Germinal center (tissue), 1 donor: ENCODE measurements at places on chromosomes 12 and 14.

GRCh38 chr12:109763201-109763841, 49.7 kb downstream of the FAM222A start:
- no peak for DNase-seq

- DNase-seq, result no peak
Measured at GRCh38 chr12:100767371-100767770, 27.2 kb upstream of the ANO4 start.

DNA sequence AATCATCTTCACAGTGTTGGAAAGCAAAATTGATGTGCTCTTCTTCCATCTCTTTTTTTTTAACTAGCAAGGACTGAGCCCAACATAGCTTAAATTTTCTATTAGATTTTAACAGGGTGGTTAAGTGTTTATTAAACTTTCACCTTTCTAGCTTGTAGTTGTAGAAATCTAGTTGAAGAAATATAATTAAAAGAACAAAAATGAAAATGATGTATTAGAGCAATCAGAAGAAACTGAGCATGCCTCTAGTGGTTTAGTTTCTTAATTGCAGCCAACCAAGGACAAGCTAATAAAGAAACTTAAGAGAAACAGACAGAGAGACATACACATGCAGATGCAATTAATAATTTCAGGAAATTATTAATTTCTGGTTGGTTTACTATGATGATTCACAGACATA, 673.0 kb upstream of the LMO3 start:
- no peak for DNase-seq

GRCh38 chr12:11186837-11187236, at the start of gene TAS2R42:
Gene TAS2R42 (minus strand): TSS chr12:11186937. CDS start chr12:11186937, 0 bp downstream.
- no peak for DNase-seq

DNA sequence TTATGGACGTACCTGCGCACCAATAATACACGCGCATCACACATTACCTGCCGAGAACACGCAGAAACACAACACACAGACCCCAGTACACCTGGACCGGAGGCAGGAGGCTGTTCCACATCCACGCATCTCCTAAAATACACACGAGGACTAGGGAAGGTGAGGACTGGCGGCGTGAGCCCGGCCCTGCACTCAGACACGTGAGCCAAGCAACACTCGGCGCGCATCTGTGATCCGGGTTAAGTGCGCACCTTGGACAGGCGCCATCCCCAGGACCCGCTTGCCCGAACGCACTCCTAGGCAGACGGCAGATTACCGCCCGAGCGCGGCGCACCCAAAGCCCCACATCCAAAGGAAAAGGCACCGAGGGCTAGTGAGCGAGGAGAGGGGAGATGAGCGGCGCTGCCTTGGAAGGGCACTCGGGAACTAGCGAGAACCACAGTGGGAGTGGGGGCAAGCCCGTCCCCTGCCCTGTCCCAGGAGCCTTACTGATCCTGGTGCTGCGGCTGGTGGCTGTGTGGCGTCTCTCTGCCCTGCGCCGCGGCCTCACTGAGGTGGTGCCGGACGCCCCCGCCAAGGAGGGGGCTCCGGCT, 417 bp downstream of the GLS2 start:
- peak; percentile 23 for DNase-seq

DNA sequence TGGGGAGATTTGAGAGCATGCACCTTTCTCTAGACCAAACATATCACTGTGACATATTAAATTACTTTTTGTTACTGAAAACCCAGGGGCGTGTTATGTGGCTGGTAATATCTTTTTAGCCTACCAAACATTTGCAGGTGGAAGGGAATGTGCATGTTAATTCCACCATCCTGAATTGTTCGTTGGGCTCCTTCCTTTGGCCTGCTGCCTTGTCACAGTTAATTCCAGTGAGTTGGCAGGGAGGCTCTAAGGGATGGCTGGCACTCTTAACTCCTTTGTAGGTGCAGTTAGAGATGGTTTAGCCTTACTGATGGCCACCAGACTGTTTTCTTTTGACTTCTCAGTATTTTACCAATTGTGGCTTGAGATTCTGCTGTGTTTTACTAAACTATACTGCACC, 64.5 kb downstream of the DIP2B start:
- no peak for DNase-seq

- DNase-seq, result no peak
Measured at GRCh38 chr12:51519755-51520154, 71.3 kb upstream of the SCN8A start.

GRCh38 chr14:85459361-85460000, 70.5 kb upstream of the FLRT2 start:
- no peak for DNase-seq

- no peak for DNase-seq
Measured at GRCh38 chr12:64694130-64695040, 64.8 kb downstream of the GNS start.

- no peak for DNase-seq
Measured at GRCh38 chr12:130194154-130194553, 31.9 kb downstream of the FZD10 start.

- DNase-seq, result no peak
Measured at GRCh38 chr14:69711065-69711464, 55.9 kb upstream of the SRSF5 start.

- peak; percentile 33 for DNase-seq
Measured at GRCh38 chr12:80565271-80565670, 121.2 kb downstream of the PTPRQ start.

DNA sequence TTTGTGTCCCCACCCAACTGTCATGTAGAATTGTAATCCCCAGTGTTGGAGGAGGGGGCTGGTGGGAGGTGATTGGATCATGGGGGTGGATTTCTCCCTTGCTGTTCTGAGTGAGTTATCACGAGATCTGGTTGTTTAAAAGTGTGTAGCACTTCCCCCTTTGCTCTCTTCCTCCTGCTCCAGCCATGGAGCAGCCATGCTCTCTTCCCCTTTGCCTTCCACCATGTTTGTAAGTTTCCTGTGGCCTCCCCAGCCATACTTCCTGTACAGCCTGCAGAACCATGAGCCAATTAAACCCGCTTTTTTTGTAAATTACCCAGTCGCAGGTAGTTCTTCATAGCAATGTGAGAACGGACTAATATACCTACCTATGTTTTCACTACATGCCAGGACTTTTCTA, 2.6 kb upstream of the POC1B start:
- DNase-seq, result no peak

- no peak for DNase-seq
Measured at GRCh38 chr14:73740618-73741326, 26.6 kb upstream of the PNMA1 start.

DNA sequence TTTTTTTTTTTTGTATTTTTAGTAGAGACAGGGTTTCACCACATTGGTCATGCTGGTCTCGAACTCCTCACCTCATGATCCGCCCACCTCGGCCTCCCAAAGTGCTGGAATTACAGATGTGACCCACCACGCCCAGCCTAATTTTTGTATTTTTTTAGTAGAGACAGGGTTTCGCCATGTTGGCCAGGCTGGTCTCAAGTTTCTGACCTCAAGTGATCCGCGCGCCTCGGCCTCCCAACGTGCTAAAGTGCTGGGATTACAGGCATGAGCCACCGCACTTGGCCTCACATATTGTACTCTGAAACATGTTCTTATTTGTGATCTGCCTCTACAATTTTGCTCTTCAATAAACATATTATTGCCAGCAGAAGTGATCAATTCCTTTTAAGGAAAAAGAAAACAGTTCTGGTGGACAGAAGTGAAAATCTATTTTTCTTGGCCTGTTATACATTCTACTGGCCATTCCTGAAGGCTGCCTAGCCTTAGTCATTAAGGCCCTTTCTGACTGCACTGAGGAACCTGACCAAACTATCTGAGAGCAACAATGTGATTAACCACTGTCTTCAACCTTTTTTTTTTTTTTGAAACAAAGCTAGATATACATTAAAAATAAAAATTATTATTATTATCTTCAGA, 36.1 kb downstream of the SNX6 start:
- DNase-seq, result no peak

DNA sequence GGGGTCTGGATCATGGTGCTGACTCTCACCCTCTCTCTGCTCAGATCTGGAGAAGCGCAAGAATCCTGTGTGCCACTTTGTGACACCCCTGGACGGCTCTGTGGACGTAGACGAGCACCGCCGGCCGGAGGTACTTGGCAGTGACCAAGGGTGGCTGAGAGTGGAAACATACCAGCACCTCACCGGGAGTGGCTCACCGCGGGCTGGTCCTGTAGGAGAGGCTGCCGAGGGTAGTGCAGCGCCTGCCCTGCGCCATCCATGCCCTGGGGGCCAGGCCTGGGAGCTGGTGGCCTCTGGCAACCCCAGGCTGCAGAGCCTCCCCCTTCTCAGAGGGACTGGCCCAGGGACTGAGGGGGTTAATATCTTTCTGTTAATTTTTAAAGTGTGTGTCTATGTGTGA, 46.2 kb downstream of the IL31 start:
- no peak for DNase-seq

GRCh38 chr12:108386709-108387360, 47.7 kb upstream of the CMKLR1 start:
- no peak for DNase-seq

DNA sequence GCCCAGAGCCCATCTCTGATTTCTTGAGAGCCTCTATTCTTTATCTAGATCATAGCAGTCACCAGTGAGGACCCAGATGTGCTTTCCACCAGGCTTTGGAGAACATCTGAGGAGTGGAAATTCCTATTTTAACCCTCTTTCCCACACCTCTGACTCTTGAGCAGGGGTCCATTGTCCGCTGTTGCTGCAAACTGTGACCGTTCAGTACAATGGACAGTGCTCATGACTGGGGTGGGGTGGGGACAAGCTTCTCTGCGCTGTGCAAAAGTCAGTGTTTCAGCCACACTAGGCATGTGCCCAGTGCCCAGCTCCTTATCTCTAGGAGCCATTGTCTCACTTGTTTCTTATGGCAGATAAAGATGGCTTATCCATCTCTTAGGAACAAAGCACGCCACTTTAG, 16.9 kb upstream of the KRT7 start:
- DNase-seq, result no peak

DNA sequence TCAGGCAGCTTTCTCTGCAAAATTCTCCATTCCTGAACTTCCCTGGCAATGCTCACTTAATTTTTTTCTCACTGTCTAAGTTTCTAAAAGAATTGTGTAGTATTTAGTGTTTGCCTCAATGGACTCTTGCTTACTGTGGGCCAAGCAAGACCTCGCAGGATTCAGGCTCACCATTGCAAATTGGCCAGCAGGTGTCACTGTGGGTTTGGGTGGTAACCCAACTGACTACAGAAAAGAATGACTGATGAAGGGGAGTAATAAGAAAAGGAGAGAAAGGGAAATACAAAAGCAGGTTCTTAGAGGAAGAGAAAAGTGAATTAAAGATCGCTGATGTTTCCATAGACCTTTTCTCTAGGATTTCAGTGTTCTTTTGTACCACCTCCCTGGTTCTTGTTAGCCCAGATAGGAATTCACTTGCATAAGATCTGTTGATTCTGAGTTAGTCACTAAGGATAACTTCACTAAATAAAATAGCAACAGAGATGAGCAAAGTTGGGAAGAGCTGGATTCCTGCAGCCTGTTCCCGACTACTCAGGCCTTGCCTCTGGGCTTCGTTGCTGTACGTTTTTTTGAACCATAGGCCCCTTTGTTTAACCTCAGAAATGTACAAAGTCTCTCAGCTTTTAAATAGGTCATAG, 386.5 kb upstream of the DDHD1 start:
- peak; percentile 42 for DNase-seq

DNA sequence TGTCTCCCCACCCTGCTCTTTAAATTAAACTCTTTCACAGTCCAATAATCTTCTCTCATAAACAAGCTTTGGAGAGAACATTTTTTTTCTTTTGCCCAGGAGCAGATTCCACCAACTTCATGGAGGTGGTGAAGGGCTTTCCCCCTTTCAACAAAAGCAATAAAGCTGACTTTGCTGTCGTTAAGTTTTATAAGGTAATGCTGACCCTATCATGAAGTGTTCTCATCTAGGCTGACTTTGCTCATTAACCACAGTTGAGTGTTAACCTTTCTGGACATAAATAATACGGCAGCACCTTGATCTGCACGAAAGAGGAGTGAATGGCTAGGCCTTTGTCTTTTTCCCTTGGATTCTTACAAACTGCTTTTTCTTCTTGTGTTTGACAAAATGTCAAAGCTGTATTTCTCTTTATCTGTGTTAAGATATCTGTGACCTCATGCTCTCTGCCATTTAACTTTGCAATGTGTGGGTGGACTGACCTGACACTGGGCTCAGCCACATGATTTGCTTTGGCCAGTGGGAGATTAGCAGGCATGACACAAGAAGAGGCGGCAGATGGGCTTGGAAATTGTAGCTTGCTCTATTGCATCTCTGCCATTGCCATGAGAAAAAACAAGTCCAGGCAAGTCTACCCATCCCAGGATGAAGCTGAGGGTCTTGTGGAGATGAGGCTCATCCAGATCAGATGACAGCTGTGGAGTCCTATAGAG, 470.9 kb upstream of the CCDC196 start:
- no peak for DNase-seq

DNA sequence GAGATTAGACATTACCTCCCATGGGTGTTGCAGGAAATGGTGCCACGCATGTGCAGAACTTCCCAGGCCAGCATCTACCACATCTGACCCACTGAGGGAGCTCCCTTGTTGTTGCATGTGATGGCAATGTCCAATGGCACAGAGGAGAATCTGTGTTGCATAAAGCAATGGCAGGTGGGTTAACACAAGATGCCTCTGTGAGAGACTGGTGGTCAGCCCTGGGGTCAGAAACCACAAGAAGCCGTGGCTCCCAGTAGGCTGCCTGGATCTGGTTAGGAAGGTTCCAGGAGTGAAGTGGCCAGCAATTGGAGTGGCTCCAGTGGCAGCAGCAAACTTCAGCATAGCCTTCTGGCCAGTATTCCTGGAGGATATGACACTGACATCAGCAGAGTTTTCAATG, 65.9 kb upstream of the HMGA2 start:
- no peak for DNase-seq

DNA sequence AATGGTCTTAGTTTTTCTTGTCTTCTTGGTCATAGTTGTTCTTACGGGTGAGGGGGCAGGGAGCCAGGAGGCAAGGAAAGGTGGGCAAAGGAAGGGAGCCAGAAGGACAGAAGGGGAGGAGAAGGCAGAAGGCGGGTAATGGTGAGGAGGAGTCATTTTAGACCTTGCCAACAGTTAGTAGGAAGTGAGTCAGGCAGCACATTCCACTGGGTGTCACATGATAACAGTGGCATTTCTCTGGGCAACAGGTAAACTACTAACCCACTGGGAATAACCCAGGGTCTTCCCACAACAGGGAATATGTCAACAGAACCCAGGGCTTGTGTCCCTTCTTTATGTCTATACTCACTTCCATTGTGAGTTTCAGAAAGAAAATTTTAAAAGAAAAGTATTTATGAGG, 127.6 kb downstream of the SLC8A3 start:
- no peak for DNase-seq
